Caco-2 (cell line): ENCODE measurements at places on chromosomes 16 and 17. TPM values are rescaled to one million over a fixed set of nuclear protein-coding genes. Genes with fewer than 3 reads are reported as not detected.

GRCh38 chr17:3879186-3879585 lies 13.7 kb downstream of the CAMKK1 start:
- no peaks in the 10 kb centered on the region for H3K4me1 ChIP-seq
- no peaks in the 10 kb centered on the region for H3K36me3 ChIP-seq
- H3K27me3 ChIP-seq = no peaks in the 10 kb centered on the region
- DNase-seq = no peak
- no peak overlapping the region for H3K4me3 ChIP-seq

DNA sequence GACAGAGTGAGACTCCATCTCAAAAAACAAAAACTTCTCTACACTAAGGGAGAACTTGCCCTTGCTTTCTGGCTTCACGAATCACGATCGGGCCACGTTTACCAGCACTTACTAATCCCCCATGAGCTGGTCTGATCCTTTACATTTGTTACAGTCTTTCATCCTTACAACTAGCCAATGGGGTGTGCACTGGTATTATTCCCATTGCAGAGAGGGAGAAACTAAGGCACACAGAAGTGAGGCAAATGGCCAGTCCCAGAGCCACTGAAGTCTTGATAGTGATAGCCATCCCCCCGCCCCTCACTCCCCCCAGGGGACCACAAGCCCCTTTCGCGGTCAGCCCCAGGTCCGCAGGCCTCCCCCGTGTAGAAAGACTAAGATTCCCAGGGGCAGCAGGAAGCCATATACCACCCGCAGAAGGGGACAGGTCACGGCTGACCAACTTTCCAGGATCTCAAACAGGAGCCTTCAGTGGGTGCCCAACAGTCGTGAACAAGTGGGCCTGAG lies 868 bp downstream of the NATD1 start:
- no peak overlapping the region for H3K27ac ChIP-seq
- no peaks in the 10 kb centered on the region for H3K36me3 ChIP-seq
- H3K27me3 ChIP-seq = no peaks in the 10 kb centered on the region
- H3K4me3 ChIP-seq = peak overlapping the region; percentile 64
- DNase-seq = no peak
- H3K4me1 ChIP-seq = peaks cover 8% of the 10 kb centered on the region; the same call in 1 of the 2 replicates

DNA sequence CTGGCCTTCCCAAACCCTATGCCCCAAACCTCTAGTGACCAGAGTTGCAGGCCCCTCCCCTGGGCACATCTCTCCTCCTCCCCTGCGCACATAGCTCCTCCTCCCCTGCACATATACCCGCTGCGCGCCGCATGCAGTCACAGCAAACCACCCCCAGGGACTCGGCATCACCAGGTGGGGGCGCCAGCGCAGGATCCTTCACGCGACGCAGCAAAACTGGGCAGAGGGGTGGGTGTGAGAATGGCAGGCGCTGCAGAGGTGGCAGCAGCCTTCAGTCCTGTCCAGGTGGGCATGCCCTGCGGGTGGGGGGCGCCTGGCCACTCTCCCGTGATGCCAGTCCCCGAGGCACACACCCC lies 5.6 kb downstream of the CORO6 start:
- peak overlapping the region; percentile 19 for H3K27ac ChIP-seq
- H3K4me1 ChIP-seq = peaks cover 23% of the 10 kb centered on the region
- peak overlapping the region; percentile 42 for H3K4me3 ChIP-seq
- H3K36me3 ChIP-seq = no peaks in the 10 kb centered on the region

DNA sequence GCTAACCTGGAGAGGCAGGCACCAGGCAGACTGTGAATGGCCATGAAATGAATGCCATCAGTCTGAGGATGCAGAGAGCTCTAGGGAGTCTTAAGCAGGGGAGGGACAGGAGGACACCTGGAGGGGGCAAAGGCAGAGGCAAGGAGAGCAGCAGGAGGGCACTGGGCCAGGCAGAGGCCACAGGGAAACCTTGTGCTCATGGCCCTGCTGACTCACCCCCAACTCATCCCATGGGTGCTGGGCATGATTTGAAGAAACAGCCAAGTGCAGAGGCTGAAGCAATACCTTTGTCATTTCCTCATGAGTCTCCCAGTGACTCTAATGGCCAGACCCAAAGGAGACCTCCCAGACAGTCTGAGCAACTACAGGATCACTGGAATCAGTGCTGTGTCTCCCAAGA lies 141.4 kb downstream of the TMEM132E start:
- DNase-seq = no peak
- H3K27me3 ChIP-seq = no peaks in the 10 kb centered on the region; the same call in 1 of the 2 replicates
- H3K4me3 ChIP-seq = no peak overlapping the region
- no peaks in the 10 kb centered on the region for H3K4me1 ChIP-seq
- H3K27ac ChIP-seq = no peak overlapping the region
- no peaks in the 10 kb centered on the region for H3K36me3 ChIP-seq

DNA sequence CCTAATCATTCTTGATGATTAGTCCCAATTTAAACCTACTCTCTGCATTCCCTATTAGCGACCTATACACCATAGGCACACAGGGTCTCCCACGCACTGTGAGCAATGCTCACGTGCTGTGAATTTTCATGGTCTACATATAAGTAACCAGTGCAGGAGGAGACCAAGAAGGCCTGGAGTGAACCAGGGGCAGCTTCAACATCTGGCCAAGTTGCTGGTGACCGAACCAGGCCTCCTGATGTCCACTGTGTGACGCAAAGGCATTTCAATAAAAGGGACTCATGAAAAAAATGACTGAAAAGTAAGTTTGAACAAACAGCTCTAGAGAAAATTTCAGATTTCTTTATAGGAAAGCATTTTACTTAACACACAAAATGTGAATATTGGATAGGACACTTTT lies 107.0 kb downstream of the ZFHX3 start:
- no peak for DNase-seq
- peaks cover 48% of the 10 kb centered on the region for H3K4me1 ChIP-seq
- no peak overlapping the region for H3K4me3 ChIP-seq
- no peak overlapping the region for H3K27ac ChIP-seq

DNA sequence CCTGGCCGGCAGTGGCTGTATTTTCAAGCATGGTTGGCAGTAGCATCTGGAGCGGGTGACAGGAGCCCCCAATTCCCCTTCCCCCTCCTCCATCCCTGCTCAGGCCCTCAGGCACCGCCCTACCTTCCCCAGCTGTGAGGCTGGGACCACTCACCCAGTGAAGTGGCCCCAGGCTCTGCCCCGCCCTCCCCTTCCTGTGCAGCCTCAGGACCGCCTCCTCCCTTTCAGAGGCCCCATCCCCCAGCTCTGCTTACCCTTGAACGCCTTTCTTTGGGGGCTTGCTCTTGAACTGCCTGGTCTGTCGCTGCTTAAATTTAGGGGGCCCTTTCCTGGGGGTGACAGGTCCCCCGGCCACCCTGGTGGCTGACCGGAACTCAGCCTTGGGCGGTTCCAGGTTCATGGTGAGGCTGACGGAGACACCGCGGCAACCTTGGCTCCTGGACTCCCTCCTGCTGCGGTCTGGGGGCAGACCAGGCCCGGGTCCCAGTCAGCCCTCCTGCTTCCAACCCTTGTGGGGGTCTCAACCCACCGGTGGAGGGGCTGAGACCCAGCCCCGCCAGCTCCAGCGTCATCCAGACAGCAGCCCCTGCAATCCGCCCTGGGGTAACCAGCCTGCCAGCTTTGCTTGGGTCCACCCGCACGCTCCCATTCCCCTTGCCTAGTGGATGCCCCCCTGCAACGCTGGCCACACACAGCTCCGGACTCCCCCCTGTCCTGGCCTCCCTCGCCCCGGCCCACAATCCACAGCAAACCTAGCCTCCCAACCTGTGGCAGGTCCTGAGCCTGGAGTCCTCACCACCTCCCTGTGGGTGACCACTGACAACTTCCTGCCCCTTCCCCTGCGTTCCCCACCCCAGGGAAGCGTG lies 3.2 kb downstream of the PDE6G start:
- H3K4me1 ChIP-seq = no peaks in the 10 kb centered on the region
- H3K4me3 ChIP-seq = no peak overlapping the region
- no peak overlapping the region for H3K27ac ChIP-seq
- no peaks in the 10 kb centered on the region for H3K27me3 ChIP-seq
- no peak for DNase-seq
- H3K36me3 ChIP-seq = no peaks in the 10 kb centered on the region

DNA sequence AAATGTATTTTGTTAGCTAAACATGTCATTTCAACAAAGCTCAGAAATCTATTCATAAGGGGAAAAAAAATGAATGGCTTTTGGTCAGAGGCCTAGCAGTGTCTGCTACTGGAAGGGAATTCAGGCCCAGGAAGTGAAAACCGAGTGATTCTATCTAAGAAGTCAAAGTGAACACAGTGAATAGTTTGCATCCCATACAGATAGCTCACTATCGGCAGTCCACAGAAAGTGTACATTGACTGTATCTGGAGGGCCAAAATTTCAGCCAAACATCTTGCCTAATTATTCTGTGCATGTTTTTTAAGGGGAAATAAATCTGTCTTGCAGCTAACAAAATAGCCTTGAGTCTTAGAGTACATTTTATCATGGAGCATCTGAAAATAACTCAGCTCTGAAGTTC lies 214.4 kb upstream of the CACNG5 start:
- no peak overlapping the region for H3K4me3 ChIP-seq
- no peak overlapping the region for H3K27ac ChIP-seq
- no peaks in the 10 kb centered on the region for H3K27me3 ChIP-seq
- H3K36me3 ChIP-seq = no peaks in the 10 kb centered on the region
- H3K4me1 ChIP-seq = peaks cover 12% of the 10 kb centered on the region; the same call in 1 of the 2 replicates

DNA sequence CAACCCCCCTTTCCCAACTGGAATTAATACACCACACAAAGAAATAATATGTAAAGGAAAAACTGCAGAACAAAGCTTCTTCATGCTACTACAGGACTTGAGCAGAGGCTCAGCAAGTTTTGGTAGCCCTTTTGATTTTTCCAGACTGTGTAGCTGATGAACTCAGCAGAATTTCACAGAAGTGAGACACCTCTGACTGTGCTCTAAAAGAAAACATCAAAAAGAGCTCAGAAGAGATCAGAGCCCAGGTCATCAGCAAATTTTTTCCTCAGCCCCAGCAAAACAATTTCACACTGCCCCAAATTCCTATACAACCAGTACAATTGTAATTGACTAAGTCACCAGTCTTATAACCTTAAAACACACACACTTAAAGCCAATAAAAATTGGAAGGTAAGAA lies 38.0 kb downstream of the TTC19 start:
- H3K27me3 ChIP-seq = no peaks in the 10 kb centered on the region
- no peaks in the 10 kb centered on the region for H3K36me3 ChIP-seq
- H3K4me1 ChIP-seq = no peaks in the 10 kb centered on the region
- no peak for DNase-seq

The TNFAIP1 gene
- 105 and 119 TPM in 2 replicates for total RNA-seq

The CDH16 gene
- total RNA-seq = 0.48 and 0.81 TPM in 2 replicates

The CSF3 gene
- not detected in 2 replicates for total RNA-seq

The PRMT7 gene
- total RNA-seq = 156 and 166 TPM in 2 replicates

The ATP2A1 gene
- 2.3 and 2.6 TPM in 2 replicates for total RNA-seq

The MYOCD gene
- 2.6 and 2.8 TPM in 2 replicates for total RNA-seq
